ENCODE measurements at places on chromosomes 3 and 15.

DNA sequence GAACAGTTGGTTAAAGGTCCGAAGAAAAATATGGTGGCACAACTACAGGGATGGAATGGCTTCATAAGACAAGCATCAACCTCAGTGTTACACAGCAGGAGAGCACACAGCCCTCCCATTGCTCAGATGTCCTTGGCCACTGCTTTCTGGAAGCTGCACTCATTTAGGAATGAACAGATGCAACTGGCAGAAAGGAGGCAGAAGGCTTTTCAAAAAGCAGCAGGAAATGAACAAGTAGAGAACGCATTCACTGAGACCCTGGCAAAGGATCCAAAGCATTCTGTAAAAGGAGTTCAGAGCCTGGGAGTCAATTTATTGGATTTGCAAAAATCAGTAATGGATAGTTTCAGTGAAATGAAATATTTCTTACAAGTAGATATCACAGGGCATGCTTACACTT is 101.1 kb downstream of the PDZRN3 start:
- no peak for DNase-seq

DNA sequence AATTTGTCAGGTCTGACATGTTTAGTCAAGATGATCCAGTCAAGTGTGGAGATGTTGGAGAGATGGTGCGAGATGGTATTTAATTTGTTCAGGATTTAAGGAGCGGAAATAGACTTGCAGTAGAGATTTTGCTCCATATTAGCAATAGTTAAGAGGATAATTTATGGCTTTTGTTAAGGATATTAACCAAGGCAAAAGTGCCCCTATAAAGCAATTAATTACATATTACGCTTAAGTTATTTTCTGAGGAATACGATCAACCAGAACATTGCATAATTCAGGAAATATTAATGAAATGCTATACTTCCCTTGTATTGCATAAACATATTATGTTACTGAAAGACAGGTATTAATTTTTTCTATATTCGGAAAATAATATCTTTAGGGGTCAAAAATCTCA is 83.9 kb downstream of the ZIC1 start:
- no peak for DNase-seq

DNA sequence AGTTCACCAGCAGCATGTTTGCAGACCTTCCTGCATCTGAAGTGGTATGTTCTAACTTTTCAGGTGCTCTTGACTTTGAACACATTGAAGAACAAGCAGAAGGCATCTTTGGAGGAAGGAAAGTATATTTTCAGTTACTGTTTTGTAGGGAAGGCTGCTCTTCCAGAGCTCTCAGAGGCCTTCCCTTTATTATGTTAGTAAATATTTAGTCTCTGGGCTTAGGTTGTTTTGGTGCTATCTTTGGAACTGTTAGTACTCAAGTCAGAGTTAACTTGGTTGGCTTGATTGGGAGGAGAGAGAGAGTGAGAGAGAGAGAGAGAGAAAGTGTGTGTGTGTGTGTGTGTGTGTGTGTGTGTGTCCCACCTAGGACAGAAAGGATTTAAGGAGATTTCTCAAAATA is 188.2 kb downstream of the ITPR1 start:
- no peak for DNase-seq

DNA sequence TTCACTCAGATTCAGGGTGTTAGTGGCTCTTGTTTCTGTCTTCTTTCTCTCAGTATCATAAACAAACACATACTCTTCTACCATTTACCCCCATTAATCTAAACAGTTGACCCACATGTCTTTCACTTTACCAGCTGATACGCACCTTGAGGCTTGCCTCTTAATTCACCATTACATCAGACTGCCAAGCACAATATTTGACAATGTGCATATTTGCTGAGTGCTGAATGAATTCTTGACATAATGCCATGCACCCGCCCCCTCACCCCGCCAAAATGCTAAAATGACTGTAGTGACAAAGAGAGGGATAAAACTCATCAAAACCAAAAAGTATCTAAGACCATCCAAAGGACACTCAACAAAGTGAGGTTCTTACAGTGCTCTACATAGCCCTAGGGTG is 57.4 kb downstream of the NGLY1 start:
- DNase-seq, result no peak

- peak; percentile 21 for DNase-seq
Observed at GRCh38 chr3:112744825-112745566, 101.7 kb downstream of the CD200R1L start.

GRCh38 chr15:83881156-83881555 is 227.2 kb downstream of the ADAMTSL3 start:
- no peak for DNase-seq

GRCh38 chr15:70947351-70948335 is 55.0 kb downstream of the LRRC49 start:
- no peak for DNase-seq

GRCh38 chr3:56822501-56822900 is 20.8 kb upstream of the ARHGEF3 start:
- no peak for DNase-seq

- peak; percentile 50 for DNase-seq
Observed at GRCh38 chr15:67501177-67501835, 19.6 kb upstream of the C15orf61 start.

DNA sequence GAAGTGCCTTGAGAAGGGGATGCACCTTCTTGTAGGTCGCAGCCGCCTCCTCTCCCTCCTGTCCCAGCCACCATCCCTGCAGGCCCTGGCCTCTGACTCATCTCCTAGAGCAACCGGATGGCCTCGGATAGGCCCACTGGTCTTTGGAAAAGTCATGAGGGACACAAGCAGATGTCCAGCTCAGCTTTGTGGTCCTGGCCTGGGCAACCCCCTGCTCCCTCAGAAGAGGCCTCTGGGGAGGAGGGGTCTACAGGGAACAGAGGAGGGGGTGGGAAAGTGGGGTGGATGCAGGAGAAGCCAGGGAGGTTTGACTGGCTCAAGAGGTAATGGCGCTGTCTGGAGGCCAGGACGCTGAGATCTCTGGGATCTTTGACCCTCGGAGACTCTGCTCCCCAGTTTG is 259.2 kb upstream of the TLE3 start:
- no peak for DNase-seq

GRCh38 chr3:57059411-57059810 is 1.1 kb upstream of the SPATA12 start:
- no peak for DNase-seq

DNA sequence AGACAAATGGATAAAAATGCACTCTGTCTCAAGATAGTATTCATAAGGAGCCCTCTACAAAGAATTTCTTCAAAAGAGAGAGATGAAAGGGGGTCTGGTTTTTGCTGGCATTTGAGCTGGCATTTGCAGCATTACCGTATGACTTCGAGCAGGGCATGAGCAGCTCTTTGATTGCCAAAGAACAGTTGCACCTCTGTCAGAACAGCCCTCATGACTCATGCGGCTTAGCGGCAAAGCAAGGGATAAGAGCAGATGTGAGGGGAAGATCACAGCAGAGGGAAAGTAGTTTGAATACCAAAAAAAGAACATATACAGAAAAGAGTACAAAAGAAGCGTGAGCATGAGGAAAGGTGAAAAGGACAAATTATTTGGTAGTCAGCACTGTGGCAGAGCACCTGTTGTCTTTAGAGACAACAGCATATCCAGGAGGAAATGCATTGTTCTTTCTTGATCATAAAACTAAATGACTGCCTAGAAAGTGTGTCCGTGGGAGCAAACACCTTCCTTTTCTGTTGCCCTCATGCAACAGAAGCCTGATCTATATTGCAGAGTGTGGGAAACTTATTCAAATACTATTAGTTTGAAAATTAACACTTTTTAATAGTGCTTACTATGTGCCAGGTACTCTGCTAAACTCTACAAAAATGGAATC is 80.5 kb upstream of the SLC24A5 start:
- DNase-seq, result peak; percentile 7

DNA sequence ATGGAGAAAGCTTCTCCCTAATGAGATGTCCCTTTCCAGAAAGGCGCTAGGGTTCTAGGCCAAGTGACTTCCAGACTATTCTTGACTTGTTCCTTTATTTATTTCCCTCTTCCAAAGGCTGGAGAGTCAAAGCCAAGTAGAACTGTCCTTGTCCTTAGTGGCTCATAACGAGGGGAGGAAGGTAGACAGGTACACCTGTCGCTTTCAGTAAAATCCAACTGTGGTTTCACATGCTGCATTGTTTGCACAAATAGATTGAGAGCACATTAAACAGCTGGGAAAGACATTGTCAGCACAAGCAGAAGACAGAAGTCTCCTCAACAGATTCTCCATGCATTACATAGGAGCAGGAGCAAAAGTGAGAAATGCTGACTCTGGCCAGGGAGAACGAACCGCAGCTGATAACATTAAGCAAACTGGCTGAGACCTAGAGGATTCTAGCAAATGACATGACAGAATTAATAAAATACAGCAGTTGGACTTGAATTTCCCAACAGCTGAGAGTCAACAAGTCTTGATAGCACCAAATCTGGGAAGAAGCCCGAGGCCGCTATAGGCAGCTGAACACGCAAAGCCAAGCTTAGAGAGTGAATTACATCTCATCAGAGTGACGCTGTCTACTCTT is 227.7 kb downstream of the TLE3 start:
- no peak for DNase-seq

GRCh38 chr3:170835336-170835735 is 34.7 kb downstream of the RPL22L1 start:
- no peak for DNase-seq

- DNase-seq, result no peak
Observed at GRCh38 chr3:132311841-132312240, 5.4 kb upstream of the ACP3 start.

DNA sequence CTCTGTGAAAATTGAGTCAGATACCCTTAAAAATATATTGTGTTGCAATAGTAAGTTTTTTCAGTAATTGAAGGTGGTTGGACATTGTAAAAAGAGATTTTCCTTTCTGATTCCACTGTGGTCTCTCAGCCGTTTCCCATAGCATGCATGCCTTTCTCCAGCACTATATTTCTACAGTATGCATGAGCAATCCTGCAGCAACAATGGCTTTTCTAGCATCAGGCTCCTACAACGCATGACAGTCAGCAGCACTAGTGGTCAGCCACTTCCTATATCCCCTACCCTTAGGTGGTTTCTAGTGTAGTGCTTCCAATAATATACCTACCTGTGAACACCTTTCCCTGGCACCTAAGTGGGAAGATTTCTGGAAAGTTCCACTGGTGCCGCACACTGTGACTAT is 55.4 kb upstream of the SNRPN start:
- no peak for DNase-seq

DNA sequence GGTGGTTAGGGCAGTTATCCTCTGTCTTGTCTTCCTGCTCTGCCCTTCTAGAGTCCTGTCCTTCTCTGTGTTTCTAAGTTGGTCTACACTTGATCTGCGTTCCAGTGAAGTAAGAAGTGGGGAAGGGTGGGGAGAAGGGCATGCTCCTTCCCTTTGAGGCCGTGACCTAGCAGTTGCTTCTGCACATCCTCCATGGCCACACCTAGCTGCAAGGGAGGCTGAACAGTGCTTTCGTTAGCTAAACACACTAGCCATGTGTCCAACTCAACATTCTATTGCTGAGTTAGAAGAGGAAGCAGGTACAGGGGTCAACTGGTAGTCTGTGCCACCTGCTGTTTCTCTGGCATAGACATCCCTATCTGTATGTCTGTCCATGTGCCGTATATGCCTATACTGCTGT is 94.5 kb downstream of the LARS2 start:
- DNase-seq, result no peak

- no peak for DNase-seq
Observed at GRCh38 chr3:62175161-62175560, 198.2 kb downstream of the FEZF2 start.

- no peak for DNase-seq
Observed at GRCh38 chr15:56031836-56032235, 38.4 kb upstream of the NEDD4 start.

DNA sequence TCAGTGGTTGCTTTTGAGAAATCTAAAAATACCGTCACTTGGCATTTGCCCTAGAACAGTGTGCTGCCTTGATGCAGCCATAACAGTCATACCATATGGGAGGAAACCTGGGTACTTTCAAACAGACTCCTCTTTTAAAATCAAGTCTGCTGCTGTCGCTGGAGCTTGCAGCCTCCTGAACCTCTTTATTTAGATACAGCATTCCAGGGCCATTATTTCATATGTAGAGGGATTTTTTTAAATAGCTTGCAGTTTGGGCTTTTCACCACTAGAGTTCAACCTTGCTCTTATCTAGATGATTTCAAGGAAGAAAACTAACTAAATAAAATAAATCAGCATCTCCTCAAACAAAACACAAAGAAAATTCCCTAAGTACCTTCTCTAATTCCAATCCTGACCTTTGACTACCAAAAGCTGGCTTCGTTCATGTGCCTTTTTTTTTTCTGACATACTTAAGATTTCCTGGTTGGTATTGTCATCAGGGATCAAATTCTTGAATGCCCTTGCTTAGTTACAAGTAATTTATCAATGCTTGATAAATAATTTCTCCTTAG is 111.6 kb downstream of the KBTBD8 start:
- DNase-seq, result peak; percentile 48

- no peak for DNase-seq
Observed at GRCh38 chr3:196220991-196221390, 4.7 kb downstream of the SLC51A start.

DNA sequence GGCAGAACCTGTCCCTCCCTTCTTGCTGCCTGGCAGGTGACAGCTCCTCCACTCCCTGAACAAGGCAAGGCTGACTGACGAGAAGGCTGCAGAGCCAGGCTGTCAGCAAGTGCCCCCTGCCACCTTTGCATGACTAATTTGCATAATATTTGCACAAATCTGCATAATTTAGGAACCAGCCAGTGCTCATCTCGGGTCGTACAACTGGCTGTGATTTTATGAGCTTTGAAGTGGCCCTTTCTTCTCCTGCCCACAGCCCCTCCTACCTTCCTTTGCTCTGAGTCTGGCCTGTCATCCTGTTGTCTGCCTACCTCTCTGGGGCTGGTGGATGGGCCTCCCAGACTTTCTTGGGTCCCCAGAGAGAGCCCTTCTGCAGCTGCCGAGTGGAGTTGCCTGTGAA is 58.9 kb downstream of the LINGO1 start:
- no peak for DNase-seq

DNA sequence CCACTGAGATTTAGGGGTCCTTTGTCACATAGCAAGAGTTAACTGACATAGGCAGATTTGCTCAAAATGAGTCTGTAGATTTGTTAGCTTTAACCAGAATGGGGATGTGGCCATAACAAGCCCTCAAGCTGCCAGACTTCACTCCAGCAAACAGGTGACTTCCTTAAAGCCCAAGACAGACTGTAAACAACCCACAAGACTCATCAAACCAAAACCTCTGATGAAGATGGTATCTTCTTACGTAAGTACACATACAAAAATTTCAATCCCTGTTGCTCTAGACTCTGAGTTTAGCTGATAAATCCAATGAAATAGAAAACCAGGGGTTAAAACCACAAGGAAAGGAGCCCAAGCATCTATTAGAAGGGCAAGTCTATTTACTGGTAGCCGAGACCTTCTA is 18.2 kb upstream of the ZBTB20 start:
- DNase-seq, result no peak

DNA sequence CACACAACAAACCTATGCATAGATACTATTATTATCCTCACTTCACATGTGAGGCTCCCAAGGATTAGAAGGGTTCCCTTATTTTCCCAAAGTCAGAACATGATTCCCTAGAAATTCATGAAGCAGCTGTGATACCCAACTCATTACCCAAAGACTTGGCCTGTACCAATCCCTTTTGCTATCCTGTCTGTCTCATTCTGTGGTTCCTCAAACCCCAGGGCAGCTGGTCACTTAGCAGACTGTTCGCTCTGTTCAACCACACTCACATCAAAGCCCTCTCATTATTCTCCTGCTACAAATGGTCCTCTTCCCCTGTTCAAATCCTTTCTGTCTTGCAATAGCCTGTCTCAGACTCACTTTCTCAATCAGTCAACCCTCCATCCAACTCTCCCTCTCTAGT is 154.3 kb upstream of the TRIM42 start:
- no peak for DNase-seq

GRCh38 chr3:43852066-43852465 is 161.3 kb downstream of the ABHD5 start:
- DNase-seq, result no peak

All from GM03348 (cell line).